ENCODE measurements at places on chromosomes 3 and 15.

- DNase-seq: no peak
Observed at GRCh38 chr3:104436506-104436905, 930.2 kb upstream of the ALCAM start.

DNA sequence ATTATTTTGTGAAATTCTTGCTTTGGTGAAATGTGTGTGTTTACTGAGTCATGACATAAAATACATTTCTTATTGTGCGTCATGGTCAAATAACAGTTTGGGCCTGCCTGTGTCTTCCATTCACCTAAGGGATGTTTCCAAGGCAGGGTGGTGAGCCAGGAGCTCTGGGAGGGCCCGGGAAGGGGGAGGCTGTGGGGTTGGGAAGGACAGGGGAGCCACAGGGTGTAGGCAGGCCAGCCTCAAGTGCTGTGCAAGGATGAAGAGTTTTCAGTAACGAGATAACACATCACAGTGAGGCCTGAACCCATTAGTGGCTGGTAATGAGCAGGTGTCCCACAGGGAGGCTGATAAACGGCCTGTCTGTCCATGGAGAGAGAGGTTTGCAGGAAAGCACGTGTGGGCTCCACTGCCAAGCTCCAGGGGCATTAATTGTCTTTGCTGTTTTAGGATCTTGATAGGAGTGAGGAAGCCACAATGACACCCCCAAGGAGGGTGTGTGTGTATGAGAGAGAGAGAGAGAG is 35.6 kb upstream of the SEC13 start:
- no peak for DNase-seq

DNA sequence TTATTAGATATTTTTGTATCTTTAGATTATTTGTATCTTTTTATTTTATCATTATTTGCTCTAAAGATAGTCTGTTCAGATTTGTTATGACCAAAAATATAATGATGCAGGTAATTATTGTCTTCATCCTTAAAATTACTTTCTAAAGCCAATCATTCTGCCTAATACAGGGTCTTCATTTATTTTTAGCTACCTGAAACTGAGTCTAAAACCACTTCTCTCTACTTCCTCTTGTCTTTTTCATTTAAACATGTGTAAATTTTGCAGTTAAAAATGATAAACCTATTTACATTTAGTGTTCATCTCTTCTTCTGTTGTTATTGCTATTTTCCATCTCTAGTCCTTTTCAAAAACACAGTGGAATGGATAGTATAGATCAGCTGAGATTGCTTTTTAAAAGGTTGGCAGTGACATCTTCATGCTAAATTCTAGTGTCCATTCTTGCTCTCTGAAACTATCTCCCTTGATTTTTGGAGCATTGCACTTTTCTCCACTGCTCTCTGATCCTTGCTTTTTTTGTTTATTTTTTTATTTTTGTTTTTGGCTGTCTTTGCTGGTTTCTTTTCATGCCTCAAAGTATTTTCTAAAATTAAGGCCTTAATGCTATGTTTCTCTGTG is 91.8 kb downstream of the UBE2E2 start:
- DNase-seq: no peak

GRCh38 chr3:104796556-104796955 is 570.2 kb upstream of the ALCAM start:
- DNase-seq: no peak

DNA sequence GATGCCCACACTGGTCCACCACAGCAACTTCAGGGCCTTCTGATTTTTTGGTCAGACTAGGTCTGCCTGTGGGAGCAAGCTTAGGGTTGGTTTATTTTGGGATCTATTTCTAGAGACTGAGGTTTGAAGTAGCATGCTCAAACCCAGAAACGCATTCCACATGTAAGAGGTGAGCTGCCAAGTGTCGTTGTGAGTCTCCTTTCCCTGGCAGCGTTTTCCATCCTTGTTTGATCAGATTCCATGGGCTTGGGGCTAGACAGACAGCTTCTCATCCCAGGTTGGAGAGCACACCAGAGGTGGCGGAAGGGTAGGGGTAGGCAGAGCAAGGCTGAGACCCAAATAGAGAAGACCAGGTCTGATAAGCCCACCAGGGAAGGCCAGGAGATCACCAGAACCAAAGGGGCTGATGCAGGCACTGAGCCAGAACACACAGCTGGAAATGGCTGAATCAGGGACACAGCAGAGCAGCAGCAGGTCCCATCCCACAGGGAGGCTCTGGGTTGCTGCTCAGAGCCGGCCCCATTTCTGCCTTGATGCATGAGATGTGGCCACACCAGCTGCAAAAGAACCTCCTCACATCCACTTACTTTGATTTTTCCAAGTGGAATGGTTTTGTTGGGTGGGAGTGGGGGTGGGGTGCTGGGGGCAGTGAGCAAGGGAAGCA is 186.8 kb downstream of the THSD4 start:
- DNase-seq: no peak

GRCh38 chr3:49352890-49353421 is 5.2 kb downstream of the GPX1 start:
- no peak for DNase-seq

DNA sequence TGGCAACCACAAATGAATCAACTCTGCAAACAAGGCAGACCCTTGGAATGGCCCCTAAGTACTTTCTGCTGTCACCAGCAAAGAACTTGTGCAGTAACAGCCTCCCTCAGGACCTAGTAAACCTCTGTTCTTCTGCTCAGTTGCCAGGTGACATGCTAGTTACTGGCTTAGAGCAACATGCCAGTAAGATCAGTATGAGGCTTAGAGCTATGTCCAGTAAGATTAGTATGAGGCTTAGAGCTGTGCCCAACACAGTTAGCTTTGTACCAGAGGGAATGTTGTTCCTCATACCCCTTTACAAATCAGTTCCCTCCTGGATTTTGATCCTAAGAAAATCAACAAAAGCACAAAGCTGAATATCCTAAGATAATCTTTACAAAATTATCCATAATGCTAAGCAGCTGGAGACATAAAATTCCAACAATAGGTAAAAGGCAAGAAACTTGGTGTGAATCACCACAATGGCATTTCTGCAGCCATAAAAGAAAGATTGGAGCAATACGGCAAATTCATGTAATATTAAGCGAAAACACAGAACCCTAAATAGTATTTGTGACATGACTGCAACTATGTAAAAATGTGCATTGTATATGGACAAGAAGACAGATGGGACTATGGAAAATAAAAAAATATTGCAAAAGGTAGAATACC is 107.3 kb upstream of the LPP start:
- DNase-seq: no peak

DNA sequence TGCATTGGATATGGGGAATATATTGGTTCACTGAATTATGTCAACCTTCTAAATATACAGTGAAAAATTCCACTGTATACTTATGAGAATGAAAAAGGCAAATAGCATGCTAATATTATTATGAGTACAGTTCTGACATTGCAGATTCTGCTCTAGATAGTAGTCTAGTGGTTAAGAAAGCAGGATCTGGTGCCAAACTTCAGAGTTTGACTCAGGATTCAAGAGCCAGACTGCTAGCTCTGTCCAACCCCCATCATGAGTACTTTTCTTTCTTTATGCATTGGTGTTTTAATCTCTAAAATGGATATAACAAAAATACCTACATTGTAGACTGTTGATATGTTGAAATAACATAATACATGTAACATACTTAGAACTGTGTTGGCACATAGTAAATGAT is 57.3 kb upstream of the PLSCR4 start:
- no peak for DNase-seq

GRCh38 chr3:32428092-32429068 is 36.7 kb downstream of the CMTM7 start:
- DNase-seq: no peak

DNA sequence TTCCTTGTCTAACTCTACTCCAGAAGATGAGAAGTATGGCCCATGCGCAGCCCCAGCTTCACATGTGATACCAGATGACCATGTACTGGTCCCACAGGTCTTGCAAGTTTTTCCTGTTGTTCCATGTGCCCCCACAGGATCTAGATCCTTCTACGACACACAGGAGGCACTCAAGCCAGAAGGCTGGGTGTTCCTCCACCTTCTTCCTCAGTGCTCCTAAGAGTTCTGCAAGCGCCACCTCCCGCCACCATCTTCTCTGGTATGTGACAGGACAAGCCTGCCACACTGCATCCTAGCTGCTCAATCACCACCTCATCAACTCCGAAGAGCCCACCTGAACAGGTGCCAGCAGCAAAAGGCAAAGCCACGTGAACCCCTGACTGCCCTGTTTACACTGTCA is 43.1 kb downstream of the XXYLT1 start:
- no peak for DNase-seq

DNA sequence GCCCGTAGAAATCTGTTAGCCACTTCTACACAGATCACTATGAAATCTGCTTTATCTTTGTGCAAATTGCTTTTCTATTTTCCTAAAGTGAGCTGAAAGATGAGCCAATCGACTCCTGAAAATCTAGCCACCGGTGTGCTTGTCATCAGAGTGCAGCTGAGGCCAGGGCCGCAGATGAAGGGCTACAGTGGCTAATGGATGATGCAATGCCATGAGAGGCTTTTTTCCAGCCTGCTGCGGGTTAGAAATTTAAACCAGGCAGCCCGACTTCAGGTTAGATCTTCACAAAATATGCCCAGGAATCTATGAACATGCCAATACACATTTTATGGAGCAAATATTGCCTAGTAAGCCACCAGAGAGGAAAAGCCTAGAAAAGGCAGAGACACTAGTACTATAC is 948.2 kb upstream of the CFAP20DC start:
- no peak for DNase-seq

GRCh38 chr3:127849368-127849767 is 27.1 kb upstream of the MGLL start:
- no peak for DNase-seq

GRCh38 chr3:149501524-149501923 is 27.0 kb downstream of the TM4SF4 start:
- DNase-seq: no peak

- DNase-seq: no peak
Observed at GRCh38 chr3:100063929-100064461, 50.3 kb downstream of the FILIP1L start.

DNA sequence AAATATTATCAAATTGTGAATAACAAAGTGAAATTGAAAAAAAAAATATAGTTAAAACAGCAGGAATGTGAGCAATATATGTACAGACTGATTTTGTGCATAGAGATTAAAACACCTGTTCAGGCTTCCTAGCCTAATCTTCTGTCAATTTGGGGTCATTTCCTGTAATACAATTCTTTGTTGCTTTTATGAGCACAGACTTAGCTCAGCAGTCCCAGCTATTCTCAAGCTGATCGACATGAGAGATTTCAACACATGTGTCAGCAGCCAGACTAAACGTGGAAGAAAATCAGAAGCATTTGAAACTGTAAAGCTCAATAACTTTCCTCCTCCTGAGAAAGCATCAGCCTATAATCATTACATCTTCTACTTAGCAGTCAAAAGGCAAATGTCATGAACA is 1.6 kb upstream of the FHIT start:
- no peak for DNase-seq

DNA sequence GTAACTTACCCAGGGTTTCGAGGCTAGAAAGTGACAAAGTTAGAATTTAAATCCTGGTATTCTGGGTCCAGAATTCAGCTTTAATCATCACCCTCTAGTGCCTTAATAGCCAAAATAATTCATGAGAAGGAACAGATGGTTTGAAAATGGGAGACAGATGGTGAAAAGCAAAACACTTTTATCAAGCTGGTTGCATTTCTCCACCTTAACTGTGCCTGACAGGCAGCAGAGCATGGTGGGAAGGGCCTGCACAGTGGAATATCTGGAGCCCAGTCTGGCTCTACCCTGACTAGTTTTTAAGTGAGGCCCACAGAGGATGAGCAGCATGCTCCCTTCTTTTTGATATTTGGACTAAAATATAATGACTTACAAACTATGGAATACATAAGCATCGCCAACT is 35.6 kb upstream of the RASGRP1 start:
- no peak for DNase-seq

DNA sequence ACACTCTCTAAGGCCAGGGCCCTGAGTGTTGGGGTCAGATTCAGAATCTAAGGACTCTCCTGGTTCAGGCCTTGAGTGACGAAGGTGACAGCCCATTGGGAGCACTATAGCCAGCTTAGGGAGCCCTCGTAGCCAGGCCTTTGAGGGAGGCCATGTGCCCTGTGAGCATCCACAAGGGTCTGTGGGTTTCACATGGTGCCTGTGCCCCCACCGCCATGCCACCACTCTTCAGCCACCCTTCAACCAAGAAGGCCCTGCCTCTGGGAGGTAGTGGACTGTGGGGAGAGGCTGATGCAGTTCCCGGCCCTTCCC is 37.5 kb downstream of the TSPAN3 start:
- no peak for DNase-seq

DNA sequence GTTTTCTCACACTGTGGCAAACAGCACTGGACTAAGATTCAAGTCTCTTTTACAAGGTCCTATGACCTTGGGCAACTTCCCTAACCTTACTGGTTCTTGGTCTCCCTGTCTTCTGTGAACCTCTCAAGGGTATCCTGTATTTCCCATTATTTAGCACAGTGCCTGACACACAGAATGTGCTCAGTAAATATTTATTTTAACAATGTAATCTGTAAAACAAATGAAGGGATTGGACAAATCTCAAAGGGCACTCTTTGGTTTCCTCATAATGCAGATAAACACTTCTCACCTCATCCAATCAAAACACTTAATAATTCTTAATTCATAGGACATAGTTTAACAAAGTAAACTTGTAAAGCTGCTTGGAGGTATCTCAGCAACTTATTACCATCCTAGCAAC is 12.8 kb downstream of the NUDT16 start:
- DNase-seq: no peak

- DNase-seq: no peak
Observed at GRCh38 chr15:84962955-84963354, 18.7 kb upstream of the PDE8A start.

DNA sequence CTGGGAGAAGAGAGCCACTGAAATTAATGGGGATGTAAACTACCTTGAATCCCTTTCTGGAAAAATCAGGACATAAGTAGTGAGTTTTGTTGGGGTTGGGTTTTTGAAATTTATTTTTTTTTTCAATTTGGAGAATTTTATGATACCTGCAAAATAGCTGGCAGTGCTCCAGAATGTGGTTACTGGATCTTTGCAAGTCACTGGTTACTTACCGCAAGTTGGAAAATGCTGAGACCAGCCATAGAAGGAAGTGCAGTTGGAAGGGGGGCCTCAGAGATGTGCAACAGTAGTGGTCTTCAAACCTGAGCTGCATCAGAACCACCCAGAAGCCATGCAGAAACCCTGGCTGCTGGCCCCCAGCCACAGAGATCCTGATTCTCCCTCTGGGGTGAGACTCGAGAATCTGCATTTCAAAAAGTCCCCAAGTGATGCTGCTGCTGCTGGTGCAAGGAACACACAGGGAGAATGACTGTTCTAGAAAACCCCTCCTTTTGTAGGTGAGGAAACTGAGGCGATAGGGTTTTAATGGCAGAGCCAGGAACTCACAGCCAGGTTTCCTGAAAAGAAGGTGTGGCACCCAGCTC is 39.7 kb downstream of the SEMA5B start:
- no peak for DNase-seq

Measured in stimulated activated CD8-positive, alpha-beta memory T cell treated with anti-CD3 and anti-CD28 coated beads, Interleukin-2, amount 100 ng/mL, for 48 hours (primary cell).